ENCODE measurements at places on chromosomes 2 and 18. TPM values are rescaled to one million over a fixed set of nuclear protein-coding genes. Genes with fewer than 3 reads are reported as not detected.

- DNase-seq, result no peak
Observed at GRCh38 chr18:4586731-4587130, 131.6 kb upstream of the DLGAP1 start.

DNA sequence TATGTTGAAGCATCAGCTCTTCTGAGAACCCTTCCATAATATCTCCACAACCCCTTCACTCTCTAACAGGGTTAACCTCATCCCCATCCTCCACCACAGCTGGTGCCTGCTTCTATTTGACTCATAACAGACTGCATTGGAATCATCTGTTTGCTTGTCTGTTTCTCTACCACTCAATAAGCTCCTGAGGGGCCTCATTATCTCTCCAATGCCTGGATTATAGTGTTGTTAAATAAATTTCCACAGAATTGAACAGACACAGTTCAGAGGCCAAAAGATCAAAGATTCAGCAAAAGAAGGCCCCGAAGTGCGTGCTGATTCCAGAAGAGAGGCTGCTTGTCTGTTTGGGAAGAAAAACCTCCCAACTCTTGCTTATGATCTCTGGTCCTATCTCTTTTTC lies 33.7 kb upstream of the FAM98A start:
- DNase-seq, result no peak

Gene DCDC2C
- not detected for polyA plus RNA-seq

Gene TMEM17
- polyA plus RNA-seq, result 6.6 TPM

Data from renal pelvis (tissue), 12 donors.